ENCODE measurements at places on chromosomes 6 and 20. TPM values are rescaled to one million over a fixed set of nuclear protein-coding genes. Genes with fewer than 3 reads are reported as not detected.

The KHDC1 gene
- 0.98 TPM for total RNA-seq

The SPATA2 gene
- total RNA-seq, result 4.7 TPM

The PAX1 gene
- total RNA-seq, result not detected

The ZFP64 gene
- total RNA-seq, result 18.4 TPM

The NKAPL gene
- total RNA-seq, result not detected
